Dermis microvascular lymphatic vessel endothelial cell (primary cell): ENCODE measurements at places on chromosomes 4 and X. TPM values are rescaled to one million over a fixed set of nuclear protein-coding genes. Genes with fewer than 3 reads are reported as not detected.

The FGFR3 gene
- 0.64 and 2.4 TPM in 2 replicates for total RNA-seq

- no peak for DNase-seq
Observed at GRCh38 chr4:156773648-156774357, 197.8 kb downstream of the PDGFC start.

DNA sequence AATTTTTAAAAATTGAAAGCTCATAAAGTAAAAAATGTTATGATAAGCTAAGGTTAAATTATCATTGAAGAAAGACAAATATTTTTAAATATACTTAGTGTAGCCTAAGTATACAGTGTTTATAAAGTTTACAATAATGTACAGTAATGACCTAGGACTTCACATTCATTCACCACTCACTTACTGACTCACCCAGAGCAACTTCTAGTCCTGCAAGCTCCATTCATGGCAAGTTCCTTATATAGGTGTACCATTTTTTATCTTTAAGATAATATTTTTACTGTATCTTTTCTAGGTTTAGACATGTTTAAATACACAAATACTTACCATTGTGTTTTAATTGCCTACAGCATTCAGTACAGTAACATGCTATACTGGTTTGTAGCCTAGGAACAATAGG, 112.3 kb upstream of the RADX start:
- DNase-seq, result no peak

The CT45A5 gene
- total RNA-seq, result not detected in 2 replicates

The UGT2B15 gene
- total RNA-seq, result not detected in 2 replicates

The GLOD5 gene
- total RNA-seq, result not detected in 2 replicates

- DNase-seq, result no peak
Observed at GRCh38 chr4:143554728-143555597, 41.5 kb downstream of the SMARCA5 start.

DNA sequence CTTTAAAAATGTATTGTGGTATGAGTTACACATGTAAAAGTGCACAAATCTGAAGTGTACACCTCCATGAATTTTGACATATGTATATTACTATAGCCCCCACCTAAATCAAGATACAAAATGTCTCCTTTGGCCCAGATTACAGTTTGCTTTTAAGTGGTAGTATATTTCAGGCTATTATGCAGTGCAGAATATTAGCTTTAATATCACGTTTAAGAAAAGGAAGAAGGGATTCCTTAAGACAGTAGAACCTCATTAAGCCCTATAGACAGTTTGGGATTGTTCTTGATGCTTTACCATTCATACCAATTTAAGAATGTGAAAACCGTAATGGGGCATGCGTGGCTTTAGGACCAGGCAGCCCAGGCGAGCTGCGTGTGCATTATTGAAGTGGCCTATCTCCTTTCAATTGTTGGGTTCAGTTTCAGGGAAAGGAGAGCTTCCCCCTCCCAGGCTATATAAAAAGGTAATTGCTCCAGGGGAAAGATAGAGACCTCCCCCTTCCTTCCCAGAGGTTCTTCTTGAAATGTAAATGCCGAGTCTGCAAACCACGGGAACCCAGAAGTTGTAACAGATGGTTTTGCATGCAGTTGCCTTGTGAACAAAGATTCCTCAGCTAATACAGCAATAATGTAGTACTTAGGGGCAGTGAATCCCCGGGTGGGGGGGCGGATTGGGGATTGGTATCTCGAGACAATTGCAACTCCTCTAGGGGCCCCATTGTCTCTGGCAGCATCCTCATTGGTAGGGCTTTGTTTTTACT, 106.1 kb downstream of the UCHL1 start:
- no peak for DNase-seq

DNA sequence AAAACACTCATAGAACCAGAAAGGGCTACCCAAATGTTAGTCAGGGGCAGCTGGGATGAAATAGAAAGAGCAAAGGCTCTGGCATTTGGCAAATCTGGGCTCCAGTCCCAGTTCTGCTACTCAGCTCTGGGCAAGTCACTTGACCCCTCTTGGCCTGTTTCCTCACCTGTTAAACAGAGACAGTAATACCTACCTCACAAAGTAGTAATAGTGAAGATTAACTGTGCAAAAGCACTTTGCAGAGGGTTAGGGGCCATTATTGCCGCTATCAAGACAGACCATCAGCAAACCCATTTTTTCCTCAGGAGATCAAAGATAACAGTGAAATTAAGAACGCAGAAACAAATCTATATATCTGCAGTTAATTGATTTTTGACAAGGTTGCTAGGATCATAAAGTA, 20.6 kb downstream of the ZBTB33 start:
- DNase-seq, result no peak

DNA sequence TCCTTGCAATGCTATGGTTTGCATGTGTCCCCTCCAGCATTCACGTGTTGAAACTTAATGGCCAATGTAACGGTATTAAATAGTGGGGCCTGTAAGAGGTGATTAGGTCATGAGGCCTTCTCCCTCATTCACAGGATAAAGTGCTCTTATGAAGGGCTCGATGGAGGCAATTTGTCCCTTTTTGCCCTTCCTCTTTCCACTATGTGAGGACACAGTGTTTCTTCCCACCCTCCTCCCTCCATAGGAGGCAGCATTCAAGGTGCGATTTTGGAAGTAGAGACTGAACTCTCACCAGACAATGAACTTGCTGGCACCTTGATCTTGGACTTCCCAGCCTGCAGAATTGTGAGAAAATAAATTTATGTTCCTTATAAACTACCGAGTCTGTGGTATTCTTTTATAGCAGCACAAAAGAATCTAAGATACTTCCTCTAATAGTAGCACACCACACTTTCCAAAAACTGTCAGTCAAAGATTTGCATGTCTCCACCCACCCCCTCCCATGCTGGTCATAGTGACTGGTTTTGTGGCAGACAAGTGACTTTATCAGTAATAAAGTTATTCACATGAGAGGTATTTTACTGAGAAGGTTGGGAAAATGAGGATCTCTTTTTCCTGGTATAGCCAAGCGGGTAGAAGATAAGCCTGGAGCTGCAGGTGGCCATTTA, 113.5 kb upstream of the TTC29 start:
- DNase-seq, result no peak

DNA sequence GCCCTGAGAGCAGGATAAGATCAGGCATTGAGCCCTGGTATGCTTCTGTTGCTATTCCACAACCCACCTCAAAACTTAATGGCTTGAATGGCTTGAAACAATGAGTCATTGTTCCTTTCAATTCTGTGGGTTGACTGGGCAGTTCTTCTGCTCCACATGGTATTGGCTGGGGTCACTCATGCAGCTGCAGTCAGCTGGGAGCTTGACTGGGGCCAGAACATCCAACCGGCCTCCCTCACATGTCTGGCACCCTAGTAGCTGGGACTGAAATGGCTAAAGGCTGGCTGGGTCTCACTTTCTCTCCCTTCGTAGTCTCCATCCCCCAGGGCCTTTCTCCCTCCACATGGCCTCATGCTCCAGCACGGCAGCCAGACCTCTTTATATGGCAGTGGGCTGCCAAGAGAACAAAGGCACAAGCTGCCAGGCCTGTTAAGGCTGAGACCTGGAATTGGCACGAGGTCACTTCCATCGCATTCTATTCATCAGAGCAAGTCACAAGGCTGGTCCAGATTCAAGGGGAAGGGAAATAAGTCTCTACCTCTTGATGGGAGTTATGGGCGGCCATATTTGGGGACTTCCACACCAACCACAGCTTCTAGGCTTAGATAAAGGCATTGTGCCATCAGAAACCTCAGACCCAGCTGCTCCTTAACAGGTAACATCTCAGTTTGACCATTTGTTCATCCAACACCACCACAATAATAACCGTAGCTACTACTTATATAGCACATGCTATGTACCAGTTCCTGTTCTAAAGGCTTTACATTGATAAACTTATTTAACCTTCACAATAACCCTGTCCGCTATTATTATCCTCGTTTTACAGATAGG, 159.7 kb upstream of the ATP6AP2 start:
- DNase-seq, result no peak

The DMRTC1 gene
- not detected in 2 replicates for total RNA-seq

The PPP4R3C gene
- total RNA-seq, result not detected in 2 replicates

The CXCL8 gene
- total RNA-seq, result 35.7 and 48.3 TPM in 2 replicates

DNA sequence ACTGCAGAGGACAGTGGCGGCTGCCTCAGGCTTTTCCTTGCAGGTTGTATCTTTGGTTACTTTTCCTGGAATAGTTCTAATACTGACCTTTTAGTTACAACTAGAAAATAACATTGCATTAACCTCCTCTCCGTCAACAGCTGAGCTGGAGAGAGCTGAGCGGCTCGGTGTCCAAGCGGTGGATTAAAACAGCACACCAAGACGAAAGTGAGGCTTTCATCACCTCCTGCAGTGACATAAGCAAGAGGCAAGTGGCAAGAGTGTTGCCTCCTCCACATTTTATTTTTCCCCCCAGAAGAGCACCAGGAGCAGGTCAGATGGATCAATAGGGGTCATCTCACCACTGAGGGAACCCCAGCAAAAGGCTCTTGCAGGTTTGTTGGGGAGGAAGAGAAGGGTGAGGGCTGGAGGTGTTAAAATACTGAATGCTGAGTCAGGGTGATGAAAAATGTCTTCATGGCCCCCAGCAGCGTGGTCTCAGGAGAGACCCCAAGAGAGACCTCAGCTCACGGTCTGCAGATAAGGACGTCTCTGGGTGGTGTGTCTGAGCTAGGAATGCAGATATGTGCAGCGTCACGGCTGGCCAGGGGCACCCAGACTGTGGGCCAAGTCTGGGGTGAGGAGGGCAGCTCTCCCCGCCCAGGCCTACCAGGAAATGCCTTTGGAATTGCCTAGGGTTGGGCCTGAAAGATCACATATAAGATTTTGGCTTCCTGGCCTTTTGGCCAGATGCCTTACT, 50.3 kb downstream of the CASP3 start:
- no peak for DNase-seq

GRCh38 chr4:90220459-90220858, 93.3 kb downstream of the CCSER1 start:
- no peak for DNase-seq

GRCh38 chrX:152865232-152865920, 32.5 kb upstream of the ZNF185 start:
- no peak for DNase-seq

The GLUD2 gene
- 0.51 and 0.63 TPM in 2 replicates for total RNA-seq

DNA sequence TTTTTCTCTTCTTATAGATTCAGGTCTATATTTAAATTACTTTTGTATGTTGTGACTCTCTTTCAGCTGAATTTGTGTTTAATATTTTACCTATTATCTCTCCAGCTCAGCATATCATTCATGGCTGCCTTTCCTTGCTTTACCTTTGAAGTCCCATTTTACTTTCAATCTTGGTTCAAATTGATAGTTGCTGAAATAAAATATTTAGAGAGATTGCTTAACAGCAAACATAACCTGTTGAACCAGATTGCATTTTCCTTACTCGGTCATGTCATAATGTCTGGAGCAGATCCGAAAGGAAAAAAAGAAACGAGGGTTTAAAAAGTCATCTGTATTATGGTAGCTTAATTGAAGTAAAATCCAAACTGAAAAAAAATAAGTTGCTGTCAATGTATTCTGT, 94.1 kb downstream of the IL1RAPL2 start:
- no peak for DNase-seq

DNA sequence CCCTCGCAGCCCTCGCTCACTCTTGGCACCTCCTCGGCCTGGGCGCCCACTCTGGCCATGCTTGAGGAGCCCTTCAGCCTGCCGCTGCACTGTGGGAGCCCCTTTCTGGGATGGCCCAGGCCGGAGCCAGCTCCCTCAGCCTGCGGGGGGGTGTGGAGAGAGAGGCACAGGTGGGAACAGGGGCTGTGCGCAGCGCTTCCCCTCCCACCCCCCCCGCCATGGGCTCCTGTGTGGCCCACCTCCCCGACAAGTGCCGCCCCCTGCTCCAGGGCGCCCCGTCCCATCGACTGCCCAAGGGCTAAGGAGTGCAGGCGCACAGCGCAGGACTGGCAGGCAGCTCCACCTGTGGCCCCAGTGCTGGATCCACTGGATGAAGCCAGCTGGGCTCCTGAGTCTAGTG, 220.2 kb downstream of the STPG2 start:
- DNase-seq, result no peak

DNA sequence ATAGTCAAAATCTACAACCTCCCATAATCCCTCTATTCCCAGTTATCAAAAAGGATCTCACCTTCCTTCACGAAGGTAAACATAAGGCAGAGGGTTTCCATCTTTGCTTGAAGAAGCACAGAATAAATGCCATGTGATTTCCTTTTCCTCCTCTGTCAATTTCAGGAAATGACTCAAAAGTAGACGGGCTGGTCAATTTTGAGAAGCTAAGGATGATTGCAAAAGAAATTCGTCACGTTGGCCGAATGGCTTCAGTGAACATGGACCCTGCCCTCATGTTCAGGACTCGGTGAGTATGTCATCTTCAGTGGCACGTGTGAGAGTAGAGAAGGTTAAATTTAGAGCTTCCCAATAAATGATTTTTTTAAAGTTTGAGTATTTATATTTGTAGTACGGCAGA, 240.2 kb downstream of the RAPGEF2 start:
- no peak for DNase-seq

- DNase-seq, result no peak
Observed at GRCh38 chr4:70556856-70557255, 35.2 kb upstream of the AMBN start.

- no peak for DNase-seq
Observed at GRCh38 chr4:174122705-174123104, 160.8 kb downstream of the FBXO8 start.

The KCND1 gene
- 0.13 and 0.25 TPM in 2 replicates for total RNA-seq

The COL4A5 gene
- 30.7 and 34.9 TPM in 2 replicates for total RNA-seq

- DNase-seq, result peak; percentile 62
Observed at GRCh38 chr4:12584116-12584875, 899.8 kb downstream of the RAB28 start.

DNA sequence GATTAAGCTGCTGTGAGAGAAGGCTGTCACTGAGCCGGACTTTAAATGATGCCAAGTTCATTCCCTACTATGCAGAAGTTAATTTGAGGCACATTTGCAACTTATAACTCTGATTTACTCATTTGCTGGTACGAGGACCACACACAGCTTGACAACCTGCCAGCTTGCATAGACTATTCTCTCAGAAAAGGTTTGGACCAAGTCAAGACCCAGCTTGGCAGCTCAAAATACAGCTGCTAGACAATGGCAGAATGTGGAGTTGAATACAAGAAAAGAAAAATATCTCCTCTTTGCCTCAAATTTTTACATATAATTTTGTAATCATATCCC, 338.9 kb downstream of the DHX15 start:
- DNase-seq, result no peak

DNA sequence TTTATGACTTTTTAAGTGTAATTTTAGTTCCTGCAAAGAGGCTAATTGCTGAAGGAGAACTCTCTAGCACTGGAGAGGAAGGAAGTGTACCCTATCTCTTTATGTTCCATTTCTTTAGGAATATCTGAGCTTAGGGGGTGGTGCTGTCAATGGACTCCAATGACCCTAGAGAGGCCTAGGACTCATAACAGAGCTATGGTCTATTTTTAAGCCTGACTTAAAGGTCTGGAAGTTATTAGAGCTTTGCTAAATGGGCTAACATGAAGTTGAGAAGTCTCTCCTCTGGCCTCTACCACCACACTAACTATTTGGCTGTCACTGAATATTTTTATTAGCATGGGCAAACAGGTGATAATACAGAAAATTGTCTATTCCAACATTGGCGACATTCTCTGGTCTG, 152.2 kb downstream of the SPATA18 start:
- DNase-seq, result no peak

The NCAPG gene
- total RNA-seq, result 8.9 and 29.3 TPM in 2 replicates

- no peak for DNase-seq
Observed at GRCh38 chr4:63898961-63899360, 510.3 kb downstream of the TECRL start.

- DNase-seq, result no peak
Observed at GRCh38 chr4:24495388-24495787, 89.0 kb downstream of the DHX15 start.

GRCh38 chr4:83170952-83171399, 56.4 kb upstream of the PLAC8 start:
- peak; percentile 53 for DNase-seq

GRCh38 chr4:152785639-152786615, 6.2 kb downstream of the ARFIP1 start:
- no peak for DNase-seq

- DNase-seq, result no peak
Observed at GRCh38 chr4:1041147-1041935, 29.9 kb downstream of the FGFRL1 start.
